ENCODE measurements at places on chromosomes 12 and 14.

GRCh38 chr14:28782301-28782700 is 15.7 kb downstream of the FOXG1 start:
- no peak for DNase-seq
- no peaks in the 10 kb centered on the region for H3K36me3 ChIP-seq
- no peaks in the 10 kb centered on the region for H3K27me3 ChIP-seq
- no peak overlapping the region for H3K4me3 ChIP-seq
- H3K4me1 ChIP-seq = no peaks in the 10 kb centered on the region
- H3K27ac ChIP-seq = no peak overlapping the region

DNA sequence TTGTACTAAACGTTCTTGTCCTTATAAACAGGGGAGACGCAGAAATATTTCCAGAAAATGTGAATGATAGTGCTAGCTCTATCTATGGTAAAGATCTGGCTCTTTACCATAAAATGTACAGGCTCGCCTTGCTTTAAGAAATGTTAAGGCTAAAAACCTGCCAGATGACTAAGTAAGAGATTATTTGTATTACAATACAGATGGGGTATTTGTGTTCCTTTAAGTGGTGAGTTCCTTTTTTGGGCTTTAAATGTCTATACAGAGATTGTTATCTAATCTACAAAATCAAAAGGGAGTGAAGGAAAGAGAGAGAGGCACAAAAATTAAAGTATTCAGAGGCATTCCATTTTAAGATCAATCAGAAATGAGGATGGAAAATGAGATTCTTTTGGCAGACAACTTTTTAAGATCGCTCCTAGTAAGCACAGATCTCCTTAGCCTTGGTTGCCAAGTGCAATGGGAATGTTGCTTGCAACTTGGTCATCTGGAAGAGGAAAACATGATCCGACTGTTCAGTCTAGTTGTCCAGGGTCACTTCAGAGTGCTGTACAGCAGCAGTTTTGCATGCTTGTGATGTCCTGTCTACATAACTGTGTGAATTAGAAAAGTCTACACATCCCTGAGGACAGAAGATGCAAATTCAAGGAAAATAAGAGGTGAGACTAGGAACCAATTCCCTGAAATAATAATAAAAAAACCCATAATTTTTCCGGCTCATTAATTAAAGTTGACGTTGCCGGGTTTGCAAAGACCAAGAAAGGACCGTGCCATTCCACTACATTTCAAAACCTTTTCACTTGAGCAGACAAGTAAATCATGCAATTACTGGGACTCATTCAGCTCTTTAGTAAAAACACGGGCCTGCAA is 380.8 kb downstream of the EGLN3 start:
- H3K27me3 ChIP-seq = no peaks in the 10 kb centered on the region
- no peaks in the 10 kb centered on the region for H3K36me3 ChIP-seq
- no peak overlapping the region for H3K4me3 ChIP-seq
- H3K4me1 ChIP-seq = no peaks in the 10 kb centered on the region

DNA sequence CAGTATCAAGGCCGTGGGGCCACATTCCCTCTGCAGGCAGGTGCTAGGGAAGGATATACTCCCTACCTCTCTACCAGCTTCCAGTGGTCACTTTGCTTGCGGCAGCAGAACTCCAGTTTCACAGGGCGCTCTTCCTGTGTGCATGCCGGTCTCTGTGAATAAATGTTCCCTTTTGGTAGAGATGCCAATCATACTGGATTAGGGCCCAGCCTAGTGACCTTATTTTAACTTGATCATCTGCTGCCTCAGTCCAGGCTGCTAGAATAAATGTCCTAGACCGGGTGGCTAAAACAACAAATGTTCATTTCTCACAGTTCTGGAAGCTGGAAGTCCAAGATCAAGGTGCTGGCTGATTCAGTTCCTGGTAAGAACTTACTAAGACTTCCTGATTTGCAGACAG is 198.8 kb upstream of the TMEM132C start:
- H3K27ac ChIP-seq = no peak overlapping the region
- H3K36me3 ChIP-seq = no peaks in the 10 kb centered on the region
- H3K4me1 ChIP-seq = no peaks in the 10 kb centered on the region
- H3K4me3 ChIP-seq = no peak overlapping the region
- H3K27me3 ChIP-seq = no peaks in the 10 kb centered on the region

DNA sequence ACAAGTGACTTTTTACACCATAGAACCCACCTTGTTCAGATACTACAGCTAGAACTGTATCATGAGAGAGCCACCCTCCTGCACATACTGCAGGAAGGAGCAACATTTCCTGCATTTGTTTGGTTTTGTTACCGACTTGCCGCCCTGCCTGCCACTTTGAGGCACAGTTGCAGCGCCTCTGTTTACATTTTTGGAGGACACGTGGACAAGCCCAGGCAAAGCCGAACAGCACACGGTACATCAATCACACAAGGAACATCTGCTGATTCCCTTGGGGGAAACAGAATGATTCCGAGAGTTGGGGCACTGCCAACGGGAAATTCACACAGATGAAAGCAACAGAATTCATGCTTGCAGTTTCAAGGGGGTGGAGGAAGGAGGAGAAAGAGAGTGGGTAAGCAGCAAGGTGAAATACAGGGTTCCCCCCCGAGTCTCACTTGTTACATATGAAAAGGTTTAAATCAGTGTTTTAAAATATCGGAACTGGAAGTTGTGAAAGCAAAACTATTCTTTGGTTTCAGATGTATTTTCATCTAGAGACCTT is 110.7 kb downstream of the BTG1 start:
- H3K4me1 ChIP-seq = peaks cover 62% of the 10 kb centered on the region
- H3K4me3 ChIP-seq = peak overlapping the region; percentile 13
- H3K27ac ChIP-seq = peak overlapping the region; percentile 68
- peak; percentile 12 for DNase-seq
- no peaks in the 10 kb centered on the region for H3K36me3 ChIP-seq

DNA sequence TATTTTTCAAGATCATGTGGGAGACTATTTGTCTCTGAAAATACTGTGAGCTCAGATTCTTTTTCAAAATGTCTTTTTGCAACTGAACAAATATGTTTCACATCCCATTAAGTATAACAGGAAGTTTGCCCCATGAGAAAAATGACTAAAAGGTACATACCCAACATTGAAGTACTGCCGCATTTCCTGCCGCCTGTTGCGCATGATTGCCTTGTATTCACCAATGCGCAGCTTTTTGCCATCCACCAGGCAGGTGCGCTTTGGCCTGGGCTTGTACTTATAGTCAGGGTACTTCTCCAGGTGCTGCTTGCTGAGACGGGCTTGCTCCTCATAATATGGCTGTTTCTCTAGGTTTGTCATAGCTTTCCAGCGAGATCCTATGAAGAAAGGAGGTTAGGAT is 413.2 kb downstream of the SOX5 start:
- H3K27me3 ChIP-seq = no peaks in the 10 kb centered on the region
- H3K27ac ChIP-seq = no peak overlapping the region
- no peak for DNase-seq
- H3K4me1 ChIP-seq = no peaks in the 10 kb centered on the region

DNA sequence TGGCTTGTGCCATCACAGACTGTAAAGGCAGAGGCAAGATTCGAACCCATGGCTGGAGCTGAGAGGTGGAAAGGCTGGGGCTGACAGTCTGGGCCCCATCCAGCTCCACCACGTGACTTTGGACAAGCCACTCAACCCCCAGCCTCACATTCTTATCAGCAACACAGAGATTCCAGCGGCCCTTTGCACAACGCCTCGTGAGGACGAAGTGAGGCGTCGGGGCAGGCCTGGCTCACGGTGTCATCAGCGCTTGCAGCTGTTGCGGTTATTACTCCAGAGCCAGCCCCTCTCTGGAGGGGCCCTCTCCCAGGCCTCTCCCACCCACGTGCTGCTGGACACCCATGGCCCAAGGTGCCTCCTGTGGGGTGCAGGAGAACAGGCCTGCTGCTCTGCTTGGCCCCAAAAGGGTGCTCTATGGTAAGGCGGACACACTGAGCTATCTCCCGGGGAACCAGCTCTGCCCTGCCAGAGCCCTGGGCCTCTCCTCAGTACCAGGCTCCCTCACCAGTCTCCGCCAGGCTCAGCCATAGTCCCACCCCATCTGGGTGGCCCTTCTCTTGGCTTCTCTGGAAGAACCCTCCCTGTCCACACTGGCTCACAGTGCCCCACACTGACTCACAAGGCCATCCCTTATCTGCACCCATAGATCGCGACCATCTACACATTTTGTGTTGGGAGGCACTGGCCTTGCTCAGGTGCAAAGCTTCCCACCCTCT is 21.1 kb downstream of the CHGA start:
- H3K27ac ChIP-seq = no peak overlapping the region
- no peak overlapping the region for H3K4me3 ChIP-seq
- peaks cover 17% of the 10 kb centered on the region for H3K36me3 ChIP-seq
- H3K27me3 ChIP-seq = no peaks in the 10 kb centered on the region

- DNase-seq = no peak
- H3K4me1 ChIP-seq = no peaks in the 10 kb centered on the region
- no peaks in the 10 kb centered on the region for H3K36me3 ChIP-seq
- H3K27ac ChIP-seq = no peak overlapping the region
- H3K27me3 ChIP-seq = no peaks in the 10 kb centered on the region
Measured at GRCh38 chr14:84825481-84826251, 704.3 kb upstream of the FLRT2 start.

- H3K4me1 ChIP-seq = peaks cover 4% of the 10 kb centered on the region
- H3K27ac ChIP-seq = no peak overlapping the region
- no peaks in the 10 kb centered on the region for H3K36me3 ChIP-seq
- H3K4me3 ChIP-seq = no peak overlapping the region
- H3K27me3 ChIP-seq = no peaks in the 10 kb centered on the region
- DNase-seq = no peak
Measured at GRCh38 chr12:120286768-120287490, 4.8 kb downstream of the RNU4-2 start.

- DNase-seq = no peak
- no peaks in the 10 kb centered on the region for H3K27me3 ChIP-seq
- H3K36me3 ChIP-seq = no peaks in the 10 kb centered on the region
- H3K4me1 ChIP-seq = no peaks in the 10 kb centered on the region
Measured at GRCh38 chr14:23396126-23396525, 11.9 kb downstream of the MYH6 start.

- no peak overlapping the region for H3K4me3 ChIP-seq
- DNase-seq = no peak
- no peaks in the 10 kb centered on the region for H3K27me3 ChIP-seq
- no peaks in the 10 kb centered on the region for H3K4me1 ChIP-seq
- no peaks in the 10 kb centered on the region for H3K36me3 ChIP-seq
Measured at GRCh38 chr12:32809196-32809595, 53.5 kb upstream of the YARS2 start.

DNA sequence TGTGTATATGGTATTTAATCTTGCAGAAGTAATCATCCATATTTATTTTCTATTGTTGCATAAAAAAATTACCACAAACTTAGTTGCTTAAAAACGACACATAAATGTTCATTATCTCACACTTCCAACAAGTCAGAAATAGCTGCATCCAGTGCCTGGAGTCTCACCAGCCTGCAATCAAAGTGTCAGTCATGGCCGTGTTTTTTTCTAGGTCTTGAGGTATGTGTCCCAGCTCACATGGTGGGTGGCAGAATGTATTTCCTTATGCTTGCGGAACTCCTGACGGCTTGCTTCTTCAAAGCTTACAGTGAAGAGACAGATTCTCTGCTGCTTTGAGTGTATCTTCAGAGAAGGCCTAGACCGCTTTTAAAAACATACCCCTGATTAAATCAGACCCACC is 670.2 kb upstream of the LMO3 start:
- H3K27ac ChIP-seq = no peak overlapping the region
- no peaks in the 10 kb centered on the region for H3K27me3 ChIP-seq
- H3K4me3 ChIP-seq = no peak overlapping the region
- H3K4me1 ChIP-seq = no peaks in the 10 kb centered on the region
- DNase-seq = no peak
- no peaks in the 10 kb centered on the region for H3K36me3 ChIP-seq

DNA sequence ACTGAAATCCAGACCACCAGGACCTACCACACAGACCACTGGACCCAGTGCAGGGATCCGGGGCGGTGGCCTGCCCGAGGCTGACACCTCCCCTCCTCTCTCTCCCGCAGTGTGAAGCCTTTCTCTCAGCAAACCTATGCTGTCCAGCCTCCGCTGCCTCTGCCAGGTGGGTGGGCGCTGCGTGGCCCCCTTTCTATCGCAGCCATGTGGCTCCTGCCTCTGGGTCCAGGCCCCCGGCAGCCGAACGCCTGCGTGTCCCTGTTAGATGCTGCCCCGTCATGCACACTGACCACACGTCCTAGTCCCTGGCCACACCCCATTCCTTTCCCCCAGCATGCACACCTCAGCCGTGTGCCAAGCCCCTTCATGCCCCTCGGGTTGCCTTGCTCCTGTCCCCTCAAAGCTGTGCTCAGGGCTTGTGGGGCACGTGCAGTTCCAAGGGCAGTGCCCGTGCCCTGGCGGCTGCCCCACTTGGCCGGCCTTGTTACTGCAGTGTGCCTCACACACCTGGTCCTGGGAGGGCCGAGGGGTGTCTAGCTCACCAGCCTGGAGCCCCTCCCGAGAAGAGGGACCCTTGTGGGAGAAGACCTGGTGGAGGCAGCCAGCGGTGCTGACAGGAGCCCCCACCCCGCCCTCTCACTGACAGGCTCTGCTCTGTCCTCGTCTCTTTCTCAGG is 58.0 kb upstream of the TSPAN9 start:
- H3K27ac ChIP-seq = no peak overlapping the region
- H3K4me3 ChIP-seq = no peak overlapping the region
- H3K4me1 ChIP-seq = no peaks in the 10 kb centered on the region
- H3K27me3 ChIP-seq = no peaks in the 10 kb centered on the region
- no peak for DNase-seq

- H3K27me3 ChIP-seq = no peaks in the 10 kb centered on the region
- H3K4me1 ChIP-seq = no peaks in the 10 kb centered on the region
- DNase-seq = no peak
- no peak overlapping the region for H3K27ac ChIP-seq
- no peak overlapping the region for H3K4me3 ChIP-seq
Measured at GRCh38 chr12:26101763-26102162, 23.1 kb downstream of the BHLHE41 start.

GRCh38 chr12:113397497-113398197 is 6.0 kb downstream of the SDS start:
- H3K36me3 ChIP-seq = no peaks in the 10 kb centered on the region
- no peaks in the 10 kb centered on the region for H3K4me1 ChIP-seq
- no peak for DNase-seq
- no peak overlapping the region for H3K4me3 ChIP-seq
- peaks cover 2% of the 10 kb centered on the region for H3K27me3 ChIP-seq

DNA sequence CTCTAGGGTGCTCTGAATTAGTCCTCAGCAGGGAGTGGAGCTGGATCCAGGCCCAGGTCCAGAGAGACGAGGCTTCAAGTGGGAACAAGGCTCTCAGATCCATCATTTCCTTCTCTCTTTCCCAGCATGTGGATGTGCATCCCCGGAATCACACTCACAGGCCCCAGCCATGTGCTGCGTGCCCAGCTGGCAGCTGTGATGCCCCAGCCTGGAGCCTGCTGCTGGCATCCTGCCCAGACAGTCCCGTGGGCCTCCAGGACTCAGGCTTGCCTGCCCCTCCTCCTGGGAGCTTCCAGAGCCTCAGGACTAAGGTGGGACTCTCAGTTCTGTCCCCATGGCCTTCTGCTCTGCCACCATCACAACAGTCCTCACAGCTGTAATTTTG is 6.2 kb upstream of the KRT84 start:
- no peak for DNase-seq
- no peaks in the 10 kb centered on the region for H3K27me3 ChIP-seq
- H3K27ac ChIP-seq = no peak overlapping the region
- H3K4me1 ChIP-seq = no peaks in the 10 kb centered on the region
- H3K4me3 ChIP-seq = no peak overlapping the region
- H3K36me3 ChIP-seq = no peaks in the 10 kb centered on the region
